ENCODE measurements at places on chromosomes 5 and 9. TPM values are rescaled to one million over a fixed set of nuclear protein-coding genes. Genes with fewer than 3 reads are reported as not detected.

Gene TGFBR1
- 35.3 TPM for total RNA-seq

Gene ZNF618
- total RNA-seq, result 0.19 TPM

Gene PLAC8L1
- 0.57 TPM for total RNA-seq

Gene EGFLAM
- total RNA-seq, result not detected

Gene AGXT2
- total RNA-seq, result not detected

Gene GPX8
- total RNA-seq, result not detected

Gene ZNF883
- 0.24 TPM for total RNA-seq

Gene SV2C
- total RNA-seq, result not detected

Gene DOCK8
- total RNA-seq, result 121 TPM

Gene HAPLN1
- total RNA-seq, result not detected

Gene PCDHGA6
- total RNA-seq, result 0.31 TPM

Gene TLX3
- not detected for total RNA-seq

Gene CSF2
- 1,084 TPM for total RNA-seq

Gene PCDHB10
- total RNA-seq, result not detected

Gene SLC46A2
- not detected for total RNA-seq

Gene C6
- total RNA-seq, result not detected

Gene GALT
- total RNA-seq, result 68.9 TPM

Gene SLC30A5
- total RNA-seq, result 60.2 TPM

Gene ACTBL2
- not detected for total RNA-seq

Gene SOHLH1
- not detected for total RNA-seq

Gene RNF208
- 15.2 TPM for total RNA-seq

Gene SNX2
- 33.8 TPM for total RNA-seq

Gene ADCY2
- total RNA-seq, result not detected

Gene LPCAT1
- 93.2 TPM for total RNA-seq

Gene EGR1
- 54.6 TPM for total RNA-seq

Gene NOXA1
- total RNA-seq, result 0.36 TPM

Gene GABRA6
- total RNA-seq, result not detected

Gene C1QTNF3
- total RNA-seq, result 2.0 TPM

Gene KIF24
- 6.2 TPM for total RNA-seq

Gene F2RL2
- total RNA-seq, result not detected

Gene GRM6
- not detected for total RNA-seq

Gene LHX6
- total RNA-seq, result not detected

Gene PPP1R2B
- 0.47 TPM for total RNA-seq

Gene INSYN2B
- not detected for total RNA-seq

Gene CCL28
- 7.4 TPM for total RNA-seq

Gene FGF1
- total RNA-seq, result not detected

Gene DIMT1
- total RNA-seq, result 48.8 TPM

Gene PCDHGA1
- total RNA-seq, result 0.09 TPM

Gene FOXD4L6
- total RNA-seq, result not detected

Gene THBS4
- 2.1 TPM for total RNA-seq

Gene PCDH12
- total RNA-seq, result 2.2 TPM

All from activated CD4-positive, alpha-beta T cell treated with anti-CD3 and anti-CD28 coated beads, Interleukin-2, amount 10 ng/mL, durations not matched to agents 24 days and 14 days (primary cell).